ENCODE measurements at places on chromosomes 3 and 15.

GRCh38 chr3:116050311-116050915 lies 394.9 kb downstream of the LSAMP start:
- no peak for DNase-seq

DNA sequence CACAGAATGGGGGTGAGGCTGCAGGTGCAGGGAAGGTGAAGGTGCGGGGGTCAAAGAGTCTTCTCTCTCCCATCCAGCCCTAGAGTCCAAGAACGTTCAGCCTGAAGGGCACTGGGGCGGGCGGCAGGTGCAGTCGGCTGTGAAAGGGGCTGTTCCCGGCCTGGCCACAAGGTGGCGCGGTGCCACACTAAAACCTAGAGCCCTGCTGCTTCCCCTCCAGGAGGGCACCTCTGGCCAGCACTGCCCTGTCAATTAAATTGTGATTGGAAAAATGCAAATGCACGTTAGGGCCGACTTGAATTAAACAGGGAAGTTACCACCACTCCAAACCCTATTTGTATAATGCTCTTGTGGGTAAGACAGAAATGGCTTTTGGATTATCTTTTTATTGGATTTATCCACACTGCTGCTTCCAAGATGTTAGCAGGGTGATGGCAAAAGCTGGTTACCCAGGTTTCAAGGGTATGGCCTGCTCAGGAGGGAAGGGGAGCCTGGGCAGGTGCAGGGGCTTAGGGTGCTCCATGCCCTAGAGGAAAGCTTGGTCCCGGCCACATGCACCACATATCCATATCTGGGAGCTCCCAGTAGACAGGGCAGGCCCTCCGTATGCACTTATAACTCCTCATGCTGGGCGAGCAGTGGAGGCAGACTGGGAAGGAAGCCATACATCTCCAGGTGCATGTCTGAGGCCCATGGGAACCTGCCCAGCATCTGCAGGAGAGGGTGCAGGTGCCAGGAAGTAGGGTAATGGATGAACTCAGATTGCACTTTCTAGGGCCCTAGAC lies 119.8 kb downstream of the ADCY5 start:
- DNase-seq = peak; percentile 75

GRCh38 chr3:133092681-133093080 lies 54.5 kb downstream of the TMEM108 start:
- DNase-seq = no peak

GRCh38 chr3:58874795-58875194 lies 175.0 kb downstream of the CFAP20DC start:
- no peak for DNase-seq

DNA sequence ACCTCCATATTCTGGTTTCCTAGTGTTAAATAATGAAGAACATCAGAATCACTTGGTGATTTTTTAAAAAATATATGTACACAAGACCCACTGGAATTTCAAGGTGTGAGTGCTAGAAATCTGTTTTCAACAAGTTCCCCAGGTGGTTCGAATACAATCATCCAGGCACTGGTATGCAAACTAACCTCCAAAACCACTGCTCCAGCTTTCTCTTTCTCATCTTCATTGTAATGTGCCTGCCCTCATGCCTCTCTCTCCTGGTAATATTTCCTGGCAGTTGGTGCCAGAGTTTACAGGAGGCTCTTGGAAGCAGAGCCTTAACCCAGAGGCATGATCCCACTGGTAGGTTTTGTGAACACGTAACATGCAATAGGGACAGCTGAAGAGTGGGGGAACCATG lies 163.1 kb upstream of the MANF start:
- DNase-seq = no peak

DNA sequence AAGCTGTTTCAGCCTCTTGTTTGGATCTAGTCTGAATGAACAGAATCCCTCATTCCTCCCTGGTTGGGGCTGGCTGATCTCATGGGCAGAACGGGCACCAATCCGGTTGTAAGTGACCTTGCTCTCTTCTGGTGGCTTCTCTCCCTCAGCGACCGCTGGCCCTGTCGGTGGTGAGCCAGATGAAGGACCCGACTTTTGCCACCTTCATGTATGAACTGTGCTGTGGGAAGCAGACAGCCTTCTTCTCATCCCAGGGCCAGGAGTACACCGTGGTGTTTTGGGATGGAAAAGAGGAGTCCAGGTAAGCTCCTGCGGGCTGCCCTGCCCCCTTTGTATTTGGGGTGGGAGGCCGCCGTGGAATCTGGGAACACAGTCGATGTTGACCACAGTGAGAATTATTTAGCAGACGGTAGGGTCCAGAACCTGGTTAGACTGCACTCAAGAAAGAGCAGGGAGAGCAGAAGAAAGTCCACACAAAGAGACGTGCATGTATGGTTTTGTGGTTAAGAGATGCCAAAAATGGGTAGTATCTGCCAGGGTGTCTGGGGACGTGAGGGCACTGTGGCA lies 138.8 kb downstream of the LRRK1 start:
- DNase-seq = no peak

DNA sequence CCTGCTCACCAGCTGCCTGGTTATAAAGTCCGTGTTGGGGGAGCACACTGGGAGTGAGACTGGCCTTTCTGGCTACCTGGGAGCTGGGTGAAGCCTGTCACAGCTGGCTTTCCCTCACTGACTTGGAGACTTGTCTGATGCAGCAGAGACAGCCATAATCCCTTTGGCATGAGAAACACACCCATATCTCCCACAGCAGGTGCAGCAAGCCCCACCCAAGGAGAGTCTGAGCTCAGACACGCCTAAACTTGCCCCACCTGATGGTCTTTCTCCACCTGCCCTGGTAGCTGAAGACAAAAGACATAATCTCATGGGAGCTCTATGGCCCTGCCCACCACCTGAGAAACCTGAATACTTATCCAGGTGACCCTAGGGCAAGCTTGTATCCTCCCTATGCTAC lies 54.8 kb downstream of the NMD3 start:
- DNase-seq = no peak

GRCh38 chr15:62068071-62068809 lies 1.5 kb downstream of the C2CD4A start:
- no peak for DNase-seq

GRCh38 chr3:56339244-56339643 lies 129.0 kb downstream of the ERC2 start:
- DNase-seq = no peak

- DNase-seq = no peak
Observed at GRCh38 chr3:151864423-151865101, 8.9 kb upstream of the SUCNR1 start.

GRCh38 chr15:55816017-55816416 lies 73.1 kb upstream of the PRTG start:
- DNase-seq = no peak

DNA sequence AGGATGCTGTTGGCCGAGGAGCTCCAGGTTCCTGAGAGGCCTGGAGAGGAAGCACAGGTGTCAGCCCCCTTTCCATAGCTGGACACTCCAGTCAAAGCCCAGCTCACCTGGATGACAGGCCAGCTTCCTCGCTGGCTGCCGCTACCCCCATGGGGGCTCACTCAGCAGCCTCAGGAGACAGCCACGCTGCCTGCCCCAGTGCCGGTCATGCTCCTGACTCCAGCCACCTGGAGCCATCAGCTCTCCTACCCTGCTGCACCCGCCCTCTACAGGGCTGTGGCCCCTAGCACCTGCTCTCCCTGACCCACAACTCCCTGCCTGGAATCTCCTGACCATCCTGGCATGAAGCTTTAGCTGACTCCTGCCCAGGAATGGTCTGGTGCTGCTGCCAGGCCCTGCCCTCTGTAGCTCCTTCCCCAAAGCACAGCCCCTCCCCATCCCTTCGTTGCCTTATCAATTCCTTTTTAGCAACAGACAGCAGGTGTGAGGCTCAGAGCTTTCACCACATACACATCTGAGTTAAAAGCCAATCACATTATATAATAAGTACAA lies 94.2 kb downstream of the NUP210 start:
- DNase-seq = peak; percentile 39

- DNase-seq = no peak
Observed at GRCh38 chr3:187661267-187661666, 8.9 kb downstream of the SST start.

DNA sequence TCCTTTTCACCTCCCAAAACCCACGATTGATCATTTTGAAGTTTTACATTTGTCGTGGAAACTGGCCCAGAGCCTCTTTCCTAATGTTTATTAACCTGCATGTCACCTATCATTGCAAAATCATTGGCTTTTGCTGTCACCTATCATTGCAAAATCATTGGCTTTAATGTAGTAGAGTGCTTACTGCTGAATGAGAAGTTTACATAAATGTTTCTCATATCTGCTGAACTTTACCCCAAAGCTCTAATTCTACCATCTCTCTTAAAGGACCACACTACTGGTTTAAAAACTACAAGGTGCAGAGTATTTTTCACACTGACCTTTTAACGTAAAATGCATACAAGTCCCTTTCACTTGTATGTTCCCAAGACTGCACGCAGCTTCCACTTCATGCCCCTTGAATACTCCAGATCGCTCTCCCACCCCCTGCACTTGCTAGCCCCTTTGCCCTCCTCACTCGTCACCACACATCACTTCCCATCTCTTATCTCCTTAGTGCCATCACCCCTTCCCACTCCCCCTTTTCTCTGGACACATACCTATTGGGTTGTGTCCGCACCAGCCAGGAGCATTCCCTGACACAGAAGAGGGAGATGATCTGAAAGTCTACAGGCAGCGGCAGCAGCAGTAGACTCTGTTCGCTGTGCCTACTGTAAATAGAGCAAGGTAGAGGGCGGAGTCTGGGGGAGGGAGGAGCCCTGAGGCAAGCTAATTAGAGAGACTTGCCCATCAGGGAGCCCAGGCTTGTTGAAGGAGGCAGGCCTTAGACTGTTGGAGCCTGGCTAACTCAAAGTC lies 30.2 kb upstream of the ATOSA start:
- DNase-seq = peak; percentile 87

GRCh38 chr15:36230776-36231175 lies 348.6 kb upstream of the CDIN1 start:
- no peak for DNase-seq

DNA sequence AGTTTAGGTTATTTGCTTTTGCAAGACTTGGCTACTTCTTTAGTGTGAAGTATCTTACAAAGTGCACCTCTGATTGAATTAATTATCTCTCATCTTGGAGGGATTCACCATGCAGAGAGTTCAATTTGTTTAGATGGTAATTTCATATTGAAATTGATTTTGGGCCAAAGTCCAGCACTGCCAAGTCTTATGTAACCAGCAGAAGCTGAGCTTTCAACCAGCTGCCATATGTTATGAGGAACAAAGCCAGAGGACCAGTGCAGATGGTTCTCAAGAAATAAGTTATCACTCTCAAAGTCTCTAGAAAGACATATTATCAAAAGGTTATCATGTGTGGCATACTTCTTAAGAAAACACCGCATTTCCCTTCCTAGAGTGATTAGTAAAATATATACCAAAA lies 29.0 kb downstream of the ABHD6 start:
- DNase-seq = peak; percentile 18

DNA sequence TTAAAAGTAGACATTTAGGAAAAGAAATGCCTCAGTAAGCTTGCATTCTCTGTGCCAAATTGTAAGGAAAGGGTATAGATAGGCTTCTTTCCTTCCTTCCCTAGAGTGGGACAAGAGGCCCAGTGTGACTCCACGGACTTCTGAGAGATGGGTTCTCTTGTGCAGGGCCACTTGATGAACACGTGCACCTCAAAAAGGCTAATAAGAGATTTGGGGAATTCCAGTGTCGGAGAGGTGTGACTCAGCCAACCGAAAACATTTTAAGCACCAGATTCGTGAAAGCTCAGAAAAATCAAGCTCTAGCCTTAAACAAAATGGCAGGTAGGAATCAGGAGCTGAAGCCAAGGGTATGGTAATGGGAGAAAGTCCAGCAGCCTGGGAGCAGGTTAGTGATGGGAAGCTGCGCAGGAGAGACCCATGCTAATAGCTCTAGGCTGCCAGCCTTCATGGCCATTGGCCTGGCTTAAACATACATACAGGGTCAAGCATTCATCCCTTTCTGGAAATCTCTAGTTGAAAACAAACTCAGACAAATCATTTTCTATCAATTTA lies 56.2 kb downstream of the SV2B start:
- no peak for DNase-seq

DNA sequence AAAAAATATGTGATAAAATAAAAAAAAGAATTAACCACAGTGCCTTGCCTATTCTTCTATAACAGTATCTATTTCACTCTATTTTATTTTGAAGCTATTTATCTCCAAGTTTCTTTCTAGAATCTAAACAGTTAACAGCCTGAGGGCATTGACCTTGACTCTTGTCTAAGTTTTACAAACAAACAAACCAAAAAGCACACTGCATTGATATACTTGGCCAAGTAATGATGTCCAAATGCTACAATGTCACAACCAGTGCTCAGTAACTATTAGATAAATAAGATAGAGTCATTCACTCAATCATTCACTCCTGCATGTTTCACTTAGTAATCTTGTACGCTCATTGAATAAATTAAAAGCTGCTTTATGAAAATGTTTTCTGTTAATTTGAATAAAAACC lies 386.5 kb downstream of the TIGIT start:
- DNase-seq = no peak

DNA sequence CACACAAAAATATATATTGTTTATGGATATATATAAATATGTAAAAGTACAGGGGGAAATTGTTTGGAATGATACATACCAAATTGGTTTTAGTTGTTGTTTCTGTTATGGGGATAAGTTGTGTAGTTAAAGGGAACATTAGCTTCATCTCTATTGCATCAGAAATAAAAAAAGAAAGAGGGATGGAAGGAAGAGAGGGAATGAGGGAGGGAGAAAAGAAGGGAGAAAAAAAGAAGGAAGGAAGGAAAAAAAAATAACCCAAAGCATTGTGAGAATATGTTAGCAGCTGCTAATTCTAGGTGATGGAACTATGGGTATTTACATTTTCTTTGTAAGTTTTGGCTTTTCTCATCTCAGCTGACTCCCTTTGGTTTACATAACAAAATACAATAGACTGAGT lies 1.3 kb downstream of the CCR8 start:
- DNase-seq = no peak

GRCh38 chr3:196397941-196398340 lies 34.3 kb downstream of the UBXN7 start:
- no peak for DNase-seq

- DNase-seq = no peak
Observed at GRCh38 chr3:15099364-15100098, 583 bp upstream of the RBSN start.

- no peak for DNase-seq
Observed at GRCh38 chr3:149462581-149463011, 11.9 kb upstream of the TM4SF4 start.

DNA sequence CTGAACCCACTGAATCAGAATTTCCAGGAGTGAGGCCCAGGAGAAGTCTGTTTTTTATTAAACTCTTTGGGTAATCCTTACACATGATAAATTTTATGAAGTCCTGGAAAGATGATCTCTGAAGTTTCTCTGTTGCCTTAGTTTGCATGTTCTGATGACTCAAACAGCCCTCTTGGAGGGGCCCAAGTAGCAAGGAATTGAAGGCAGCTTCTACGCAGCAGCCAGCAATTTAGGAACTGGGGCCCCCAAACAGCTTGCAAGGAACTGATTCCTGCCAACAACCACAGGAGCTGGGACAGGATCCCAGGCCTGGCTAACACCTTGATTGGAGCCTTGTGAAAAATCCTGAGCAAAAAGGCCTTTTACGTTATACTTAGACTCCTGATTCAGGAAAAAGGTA lies 5.4 kb upstream of the ACP3 start:
- no peak for DNase-seq

GRCh38 chr15:98164986-98165385 lies 204.5 kb downstream of the ARRDC4 start:
- DNase-seq = peak; percentile 53

Measured in NAMALWA (cell line).